ENCODE measurements at places on chromosomes 2 and 18. TPM values are rescaled to one million over a fixed set of nuclear protein-coding genes. Genes with fewer than 3 reads are reported as not detected.

SP140 gene
- total RNA-seq, result 7.4 TPM

DNA sequence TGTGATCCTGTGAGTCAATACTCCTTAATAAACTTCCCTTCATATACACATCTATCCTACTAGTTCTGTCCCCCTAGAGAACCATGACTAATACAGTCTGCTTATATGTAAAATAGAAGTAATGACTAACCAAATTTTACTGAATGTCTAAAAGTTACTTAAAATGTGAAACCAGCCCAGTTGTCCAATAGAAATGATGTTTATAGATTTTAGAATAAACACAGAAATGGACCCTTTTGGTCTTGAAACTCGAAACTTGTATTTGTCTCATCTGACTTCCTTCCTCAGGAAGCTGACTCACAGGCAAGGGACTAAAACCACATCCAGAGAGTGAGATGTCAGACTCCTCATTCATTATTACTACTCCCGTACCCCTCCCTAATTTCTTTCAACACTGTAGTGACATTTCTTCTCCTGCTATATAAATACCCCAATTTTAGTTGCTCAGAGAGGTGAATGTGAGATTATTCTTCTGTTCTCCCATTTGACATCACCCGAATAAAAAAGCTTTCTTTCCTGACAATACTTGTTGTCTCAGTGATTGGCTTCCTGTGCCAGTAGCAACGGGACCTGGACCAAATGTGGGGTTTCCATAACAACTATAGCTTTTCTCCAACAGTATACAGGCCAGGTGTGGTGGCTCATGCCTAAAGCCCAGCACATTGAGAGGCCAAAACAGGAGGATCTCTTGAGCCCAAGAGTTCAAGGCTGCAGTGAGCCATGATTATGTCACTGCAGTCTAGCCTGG, 486.0 kb downstream of the ERBB4 start:
- DNase-seq, result no peak
- H3K4me1 ChIP-seq, result no peaks in the 10 kb centered on the region
- no peak overlapping the region for H3K27ac ChIP-seq
- H3K27me3 ChIP-seq, result no peaks in the 10 kb centered on the region
- H3K36me3 ChIP-seq, result no peaks in the 10 kb centered on the region

GRCh38 chr2:121960251-121960650, 204.8 kb downstream of the TSN start:
- H3K27ac ChIP-seq, result no peak overlapping the region
- no peaks in the 10 kb centered on the region for H3K4me1 ChIP-seq
- H3K27me3 ChIP-seq, result no peaks in the 10 kb centered on the region
- DNase-seq, result no peak
- H3K36me3 ChIP-seq, result no peaks in the 10 kb centered on the region

DNA sequence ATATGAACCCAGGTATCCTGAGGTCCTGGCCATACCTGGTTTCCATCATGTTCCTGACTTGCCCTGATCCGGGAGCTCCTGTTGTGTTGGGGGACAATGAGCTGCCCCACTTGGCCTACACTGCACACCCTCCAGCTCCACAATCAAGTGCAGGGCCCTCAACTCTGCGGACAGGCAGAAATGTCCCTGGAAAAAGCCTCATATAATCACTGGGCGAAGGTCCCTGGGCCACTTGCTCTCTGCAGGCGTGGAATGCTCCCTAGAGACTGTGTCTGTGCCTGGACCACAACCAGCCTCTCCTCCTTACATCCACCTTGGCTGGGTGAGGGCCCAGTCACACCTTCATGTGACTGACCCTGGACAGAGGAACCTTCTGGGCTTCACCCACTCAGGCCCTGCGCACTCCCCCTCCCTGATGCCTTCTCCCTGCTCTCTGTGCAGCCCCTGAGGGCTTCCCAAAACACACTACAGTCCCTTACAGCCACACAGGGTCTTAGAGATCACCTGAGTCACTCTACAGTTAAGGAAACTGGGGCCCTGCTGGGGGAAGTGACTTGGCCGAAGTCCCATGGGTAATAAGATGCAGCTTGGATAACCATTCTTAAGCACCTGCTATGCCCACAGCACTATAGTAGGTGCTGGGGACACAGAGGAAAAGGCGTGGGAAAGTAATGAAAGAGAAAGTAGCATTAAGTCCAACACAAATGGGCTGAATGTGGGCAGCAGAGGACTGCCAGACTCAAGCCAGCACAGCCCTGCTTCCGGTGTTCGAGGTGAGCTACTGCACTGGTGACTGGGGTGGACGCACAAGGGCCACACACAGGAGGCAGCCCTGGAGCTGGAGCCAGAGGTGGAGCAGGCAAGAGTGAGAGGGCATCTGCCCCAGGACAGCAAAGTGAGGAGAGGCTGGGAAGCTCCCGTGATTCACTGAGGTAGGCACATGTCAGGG, 9.8 kb downstream of the BOLA3 start:
- DNase-seq, result no peak
- H3K27me3 ChIP-seq, result no peaks in the 10 kb centered on the region
- H3K4me1 ChIP-seq, result no peaks in the 10 kb centered on the region
- no peak overlapping the region for H3K27ac ChIP-seq
- peaks cover 10% of the 10 kb centered on the region for H3K36me3 ChIP-seq

DNA sequence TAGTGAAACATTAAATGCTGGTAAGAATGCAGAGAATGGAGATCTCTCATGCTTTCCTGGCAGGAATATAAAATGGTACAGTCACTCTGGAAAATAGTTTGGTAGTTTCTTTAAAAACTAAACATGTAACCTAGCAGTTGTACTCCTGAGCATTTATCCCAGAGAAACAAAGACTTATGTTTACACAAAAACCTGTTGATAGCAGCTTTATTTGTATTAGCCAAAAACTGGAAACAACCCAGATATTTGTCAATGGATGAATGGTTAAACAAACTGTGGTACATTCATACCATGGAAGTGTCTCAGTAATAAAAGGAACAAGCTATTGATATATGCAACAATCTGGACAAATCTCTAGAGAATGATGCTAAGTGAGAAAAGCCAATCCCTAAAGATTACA, 81.7 kb upstream of the CTAGE1 start:
- H3K4me3 ChIP-seq, result no peak overlapping the region
- no peaks in the 10 kb centered on the region for H3K27me3 ChIP-seq
- H3K36me3 ChIP-seq, result no peaks in the 10 kb centered on the region

DNA sequence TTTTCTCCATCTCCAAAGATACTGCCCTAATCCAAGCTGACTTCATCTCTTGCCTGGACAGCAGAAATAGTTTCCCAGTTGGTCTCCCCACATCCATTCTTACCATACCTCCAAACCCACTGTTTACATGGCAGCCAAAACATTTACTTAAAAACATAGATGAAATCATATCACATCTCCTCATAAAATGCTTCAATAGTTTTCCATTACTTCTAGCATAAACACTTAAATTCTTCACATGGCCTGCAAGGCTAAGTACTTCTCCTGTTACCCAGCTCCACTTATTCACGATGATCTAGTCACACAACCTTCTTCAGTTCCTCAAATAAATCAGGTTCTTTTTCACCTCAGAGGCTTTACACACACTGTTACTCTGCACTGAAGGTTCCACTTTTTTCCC, 185.8 kb upstream of the ACVR2A start:
- H3K4me1 ChIP-seq, result no peaks in the 10 kb centered on the region
- no peak overlapping the region for H3K4me3 ChIP-seq
- no peak for DNase-seq
- H3K36me3 ChIP-seq, result no peaks in the 10 kb centered on the region
- H3K27ac ChIP-seq, result no peak overlapping the region
- no peaks in the 10 kb centered on the region for H3K27me3 ChIP-seq

GRCh38 chr2:240586919-240587800, 626 bp downstream of the CAPN10 start:
- H3K4me1 ChIP-seq, result peaks cover 43% of the 10 kb centered on the region
- no peaks in the 10 kb centered on the region for H3K27me3 ChIP-seq
- H3K27ac ChIP-seq, result peak overlapping the region; percentile 90
- H3K4me3 ChIP-seq, result peak overlapping the region; percentile 77
- H3K36me3 ChIP-seq, result peaks cover 21% of the 10 kb centered on the region

DNA sequence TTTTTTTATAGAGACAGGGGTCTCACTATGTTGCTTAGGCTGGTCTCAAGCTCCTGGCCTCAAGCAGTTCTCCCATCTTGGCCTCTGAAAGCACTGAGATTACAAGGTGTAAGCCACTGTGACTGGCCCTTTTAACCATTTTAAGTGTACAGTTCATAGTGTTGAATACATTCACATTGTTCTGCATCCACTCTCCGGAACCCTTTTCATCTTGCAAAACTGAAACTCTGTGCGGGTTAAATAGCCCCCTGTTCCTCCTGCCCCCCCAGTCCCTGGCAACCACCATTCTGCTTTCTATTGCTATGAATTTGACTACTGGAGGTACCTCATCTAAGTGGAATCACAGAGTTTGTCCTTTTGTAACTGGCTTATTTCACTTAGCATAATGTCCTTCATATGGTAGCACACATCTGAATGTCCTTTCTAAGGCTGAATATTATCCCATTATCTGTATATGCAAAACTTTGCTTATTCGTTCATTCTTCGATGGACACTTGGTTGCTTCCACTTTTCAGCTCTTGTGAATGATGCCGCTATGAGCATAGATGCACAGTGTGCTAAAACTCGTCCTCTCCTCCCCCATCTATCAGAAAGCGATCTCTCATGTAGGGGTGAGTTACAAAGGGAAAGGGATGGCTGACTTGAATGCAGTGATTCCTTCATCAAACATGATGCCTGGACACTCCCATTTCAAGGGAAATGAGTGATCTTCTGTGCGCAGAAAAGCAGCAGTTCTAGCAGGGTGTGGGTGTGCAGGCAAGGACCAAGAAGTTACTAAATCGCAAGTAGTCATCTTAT, 30.2 kb downstream of the CABLES1 start:
- DNase-seq, result no peak
- H3K4me1 ChIP-seq, result peaks cover 10% of the 10 kb centered on the region
- no peaks in the 10 kb centered on the region for H3K36me3 ChIP-seq
- H3K4me3 ChIP-seq, result no peak overlapping the region
- no peak overlapping the region for H3K27ac ChIP-seq

GRCh38 chr2:149033716-149034115, 4.8 kb upstream of the LYPD6B start:
- H3K36me3 ChIP-seq, result no peaks in the 10 kb centered on the region
- H3K27ac ChIP-seq, result no peak overlapping the region
- DNase-seq, result no peak

RAX gene
- total RNA-seq, result not detected

FEV gene
- not detected for total RNA-seq

DNA sequence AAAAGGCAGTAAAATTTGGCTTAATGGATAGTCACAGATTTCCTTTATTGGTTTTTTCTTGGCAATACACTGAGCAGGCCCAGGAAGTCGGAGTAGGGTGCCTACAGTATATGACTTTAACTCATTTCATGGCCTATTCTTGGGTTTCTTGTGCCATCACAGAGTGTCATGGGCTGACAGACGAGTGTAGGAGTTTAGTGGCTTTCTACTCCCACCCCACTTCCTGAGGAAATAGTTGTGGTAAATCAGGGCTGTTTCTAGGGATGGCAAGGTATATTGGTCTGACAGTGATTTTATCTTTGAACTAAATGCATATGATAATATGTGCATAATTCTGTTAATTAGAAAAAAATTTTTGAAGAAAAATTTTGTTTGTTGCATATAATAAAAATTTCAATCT, 100.1 kb downstream of the PLCL1 start:
- H3K36me3 ChIP-seq, result no peaks in the 10 kb centered on the region
- no peaks in the 10 kb centered on the region for H3K27me3 ChIP-seq

RNF152 gene
- 45.7 TPM for total RNA-seq

EFR3B gene
- 1.5 TPM for total RNA-seq

GLI2 gene
- 16.2 TPM for total RNA-seq

- H3K36me3 ChIP-seq, result no peaks in the 10 kb centered on the region
- H3K4me3 ChIP-seq, result no peak overlapping the region
- H3K4me1 ChIP-seq, result no peaks in the 10 kb centered on the region
- no peaks in the 10 kb centered on the region for H3K27me3 ChIP-seq
- H3K27ac ChIP-seq, result no peak overlapping the region
Observed at GRCh38 chr2:145530653-145531052, 1010.7 kb upstream of the ZEB2 start.

GRCh38 chr18:8439055-8439454, 170.2 kb upstream of the RAB12 start:
- no peak for DNase-seq
- no peak overlapping the region for H3K4me3 ChIP-seq
- no peak overlapping the region for H3K27ac ChIP-seq
- no peaks in the 10 kb centered on the region for H3K36me3 ChIP-seq

DYSF gene
- total RNA-seq, result 10.1 TPM
